ENCODE measurements at places on chromosomes 4 and X.

DNA sequence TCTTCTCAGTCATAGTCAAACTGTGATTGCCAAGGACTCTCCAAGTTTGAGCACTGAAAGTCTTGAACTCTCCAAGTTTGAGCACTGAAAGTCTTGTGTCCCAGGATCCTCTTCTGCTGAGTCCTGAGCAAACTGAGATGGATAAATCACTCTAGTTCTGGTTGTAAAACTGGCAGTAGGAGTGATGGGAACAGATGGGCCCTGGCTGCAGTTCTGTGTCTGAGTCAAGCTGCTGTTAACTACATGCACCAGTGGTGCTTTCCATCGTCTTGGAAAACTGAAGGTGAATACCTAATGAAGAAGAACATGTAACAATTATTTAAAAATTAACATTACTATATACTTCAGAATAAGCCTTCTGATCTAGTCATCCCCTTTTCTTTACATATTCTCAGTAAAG lies 27.6 kb upstream of the KCNIP4 start:
- DNase-seq: no peak

- no peak for DNase-seq
Observed at GRCh38 chrX:152044383-152044782, 69.9 kb upstream of the GABRE start.

DNA sequence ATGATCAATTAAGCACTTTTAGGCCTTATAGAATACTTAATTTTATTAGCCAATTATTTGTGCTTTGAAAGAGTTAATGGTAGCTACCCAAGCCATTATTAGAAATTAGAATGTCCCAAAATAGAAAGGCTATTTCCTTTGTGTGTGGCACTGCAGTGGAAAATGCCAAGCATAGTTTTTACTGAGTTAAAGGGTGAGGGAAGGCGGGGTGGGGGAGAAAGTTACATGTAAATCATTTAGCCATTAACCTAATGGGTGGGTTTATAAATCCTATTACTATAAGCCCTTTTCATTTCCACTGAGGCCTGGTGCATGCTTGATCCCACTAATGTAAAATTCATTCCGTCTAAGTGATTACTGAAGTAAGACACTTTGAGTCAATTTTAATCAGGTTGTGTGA lies 105.8 kb downstream of the POLA1 start:
- DNase-seq: no peak

- no peak for DNase-seq
Observed at GRCh38 chr4:62133101-62133897, 933.2 kb downstream of the ADGRL3 start.

- peak; percentile 64 for DNase-seq
Observed at GRCh38 chr4:169810325-169811323, 52.9 kb upstream of the HPF1 start.

DNA sequence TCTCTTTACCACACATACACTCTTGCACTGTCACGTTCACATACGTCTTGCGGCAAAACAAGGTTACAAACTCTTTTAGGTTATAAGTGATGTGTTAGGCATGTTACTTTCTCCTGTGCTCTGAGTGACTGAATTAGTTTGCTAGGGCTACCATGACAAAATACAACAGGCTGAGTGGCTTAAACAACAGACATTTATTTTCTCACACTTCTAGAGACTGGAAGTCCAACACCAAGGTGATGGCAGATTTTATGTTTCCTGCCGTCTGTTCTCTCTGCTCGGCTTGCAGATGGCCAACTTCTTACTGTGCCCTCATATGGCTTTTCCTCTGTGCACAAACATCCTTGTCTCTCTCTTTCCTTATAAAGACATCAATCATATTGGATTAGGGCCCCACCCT lies 1224.3 kb upstream of the TENM3 start:
- no peak for DNase-seq

DNA sequence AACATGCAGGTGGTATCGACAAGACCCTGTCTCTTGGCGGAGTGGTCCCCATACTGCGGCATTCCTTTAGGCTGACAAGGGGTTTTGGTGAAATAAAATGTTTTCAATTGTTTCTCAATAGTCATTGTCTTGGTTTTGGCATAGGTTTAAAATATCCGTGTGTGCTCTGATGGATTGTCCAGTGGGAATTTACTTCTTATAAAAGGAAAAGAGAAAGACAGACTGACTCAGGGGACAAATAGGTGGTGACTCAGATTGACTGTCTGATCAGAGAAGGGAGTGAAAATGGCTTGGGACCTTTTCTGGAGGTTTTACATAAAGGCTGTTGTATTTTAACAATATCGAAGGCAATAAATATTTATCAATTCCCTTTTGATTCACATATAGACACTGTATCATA lies 129.8 kb downstream of the SORBS2 start:
- peak; percentile 83 for DNase-seq

GRCh38 chrX:103092942-103093341 lies at the start of gene NXF3:
Gene NXF3, minus strand, starts transcription at chrX:103093143. Its CDS starts 120 bp downstream, at chrX:103093023.
- DNase-seq: no peak

GRCh38 chr4:91111556-91111955 lies 984.4 kb downstream of the CCSER1 start:
- DNase-seq: no peak

DNA sequence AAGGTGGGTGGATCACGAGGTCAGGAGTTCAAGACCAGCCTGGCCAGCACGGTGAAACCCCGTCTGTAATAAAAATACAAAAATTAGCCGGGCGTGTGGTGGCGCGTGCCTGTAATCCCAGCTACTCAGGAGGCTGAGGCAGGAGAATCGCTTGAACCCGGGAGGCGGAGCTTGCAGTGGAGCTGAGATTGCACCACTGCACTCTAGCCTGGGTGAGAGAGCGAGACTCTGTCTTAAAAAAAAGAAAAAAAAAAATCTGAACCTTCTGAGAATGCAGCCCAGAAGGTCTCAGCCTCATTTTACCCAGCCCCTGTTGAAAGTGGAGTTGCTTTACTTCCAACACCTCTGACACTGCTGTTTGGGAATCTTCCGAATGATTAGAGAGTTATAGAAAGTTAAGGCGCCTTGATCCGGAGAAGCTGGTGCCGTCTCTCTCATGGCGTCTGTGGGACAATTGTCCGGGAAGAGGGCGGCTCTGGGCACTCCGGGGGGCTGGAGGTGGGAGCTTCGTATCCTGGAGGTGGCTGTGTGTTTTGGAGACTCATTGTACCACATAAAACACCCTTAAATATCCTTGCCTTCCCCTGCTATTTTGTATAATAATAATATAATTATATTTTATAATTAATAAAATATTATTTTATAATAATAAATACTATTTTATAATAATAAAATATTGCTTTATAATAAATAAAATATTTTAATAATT lies 92.7 kb upstream of the PPP2R3B start:
- DNase-seq: no peak

DNA sequence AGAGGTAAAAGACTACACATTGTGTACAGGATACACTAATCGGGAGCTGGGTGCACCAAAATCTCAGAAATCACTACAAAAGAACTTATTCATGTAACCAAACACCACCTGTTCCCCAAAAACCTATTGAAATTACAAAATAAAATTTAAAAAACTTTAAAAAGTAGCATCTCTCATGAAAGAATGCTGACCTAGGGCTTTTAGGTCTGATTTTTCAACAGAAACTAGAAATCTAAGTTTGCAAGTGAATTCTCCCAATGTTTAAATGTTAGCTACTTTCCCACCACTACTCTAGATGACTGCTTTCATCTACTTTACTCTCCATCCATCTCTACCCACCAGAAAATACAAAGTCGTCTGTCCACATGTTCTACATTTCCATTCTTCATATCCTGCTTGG lies 1447.7 kb downstream of the RPA4 start:
- no peak for DNase-seq

DNA sequence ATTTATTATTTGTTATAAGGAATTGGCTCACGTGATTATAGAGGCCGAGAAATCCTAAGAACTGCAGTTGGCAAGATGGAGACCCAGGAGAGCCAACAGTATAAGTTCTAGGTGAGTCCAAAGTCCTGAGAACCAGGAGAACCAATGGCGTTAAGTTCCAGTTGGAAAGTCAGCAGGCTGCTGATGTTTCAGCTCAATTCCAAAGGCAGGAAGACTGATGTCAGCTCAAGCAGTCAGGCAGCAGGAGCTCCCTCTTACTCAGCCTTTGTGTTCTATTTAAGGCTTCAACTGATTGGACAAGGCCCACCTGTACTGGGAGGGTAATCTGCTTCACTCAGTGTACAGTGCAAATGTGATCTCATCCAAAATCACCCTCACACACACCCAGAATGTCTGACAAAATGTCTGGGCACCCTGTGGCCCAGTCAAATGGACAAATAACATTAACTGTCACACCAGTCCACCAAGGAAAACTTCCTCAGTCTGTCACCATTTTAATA lies 30.8 kb upstream of the TBL1X start:
- DNase-seq: peak; percentile 20

DNA sequence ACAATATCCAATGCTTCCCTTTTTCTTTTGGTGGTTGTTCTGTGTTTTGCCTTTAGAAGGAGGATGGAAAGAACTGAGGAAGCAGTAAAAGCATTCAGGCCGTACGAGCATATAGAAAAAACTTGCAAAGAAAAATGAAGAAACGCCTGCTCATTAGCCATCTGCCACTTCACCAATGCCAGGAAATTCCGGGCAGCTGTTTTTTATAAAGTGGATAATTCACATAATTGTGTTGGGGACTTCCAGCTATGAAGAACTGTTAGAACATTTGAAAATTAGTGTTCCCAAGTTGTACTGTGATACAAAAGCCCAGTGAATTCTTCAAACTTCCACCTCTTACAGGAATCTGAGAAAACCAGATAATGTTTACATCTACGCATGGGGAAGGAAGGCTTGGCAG lies 11.7 kb downstream of the RELL1 start:
- DNase-seq: no peak

GRCh38 chrX:23403849-23404248 lies 69.2 kb downstream of the PTCHD1 start:
- DNase-seq: no peak

- DNase-seq: no peak
Observed at GRCh38 chr4:185796176-185796575, 15.8 kb downstream of the SORBS2 start.

GRCh38 chr4:182091128-182091527 lies 152.1 kb upstream of the TENM3 start:
- no peak for DNase-seq

- no peak for DNase-seq
Observed at GRCh38 chr4:55668449-55668848, 32.4 kb upstream of the NMU start.

DNA sequence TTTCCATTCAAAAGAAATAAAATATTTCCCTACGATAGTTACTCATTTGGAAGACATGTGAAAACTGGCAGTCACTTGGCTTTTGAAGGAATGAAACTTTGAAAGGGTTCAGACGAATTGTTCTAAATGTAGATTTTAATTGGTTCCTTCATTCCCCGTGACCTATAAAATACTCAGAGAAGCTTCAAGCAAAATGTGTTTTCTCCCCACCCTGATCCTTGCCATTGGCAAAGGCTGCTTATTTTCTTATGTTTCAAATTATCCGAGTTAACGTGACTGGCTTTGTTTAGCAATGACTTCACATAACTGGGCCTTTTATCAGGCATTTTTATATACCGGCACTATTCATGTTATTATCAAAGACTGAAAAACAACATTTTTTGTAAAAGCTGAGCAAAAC lies 204.1 kb upstream of the NEIL3 start:
- no peak for DNase-seq

DNA sequence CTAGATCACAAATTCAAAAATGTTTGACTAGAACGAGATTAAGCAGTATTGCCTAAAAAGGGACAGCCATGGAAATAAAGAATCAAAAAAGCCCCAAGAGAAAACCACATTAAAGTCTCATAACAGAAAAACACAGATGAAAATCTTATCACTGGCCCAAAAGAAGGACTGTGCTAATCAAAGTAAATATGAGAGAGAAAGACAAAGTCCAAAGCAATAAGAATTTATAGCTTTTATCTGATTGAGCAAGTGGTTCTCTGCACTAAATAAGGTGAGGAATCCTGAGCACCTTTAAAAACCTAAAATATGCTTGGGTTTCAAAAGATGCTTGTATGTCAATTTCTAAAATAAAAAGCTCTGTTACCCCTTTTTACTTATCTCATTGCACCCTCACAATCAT lies 409.3 kb downstream of the GASK1B start:
- no peak for DNase-seq

DNA sequence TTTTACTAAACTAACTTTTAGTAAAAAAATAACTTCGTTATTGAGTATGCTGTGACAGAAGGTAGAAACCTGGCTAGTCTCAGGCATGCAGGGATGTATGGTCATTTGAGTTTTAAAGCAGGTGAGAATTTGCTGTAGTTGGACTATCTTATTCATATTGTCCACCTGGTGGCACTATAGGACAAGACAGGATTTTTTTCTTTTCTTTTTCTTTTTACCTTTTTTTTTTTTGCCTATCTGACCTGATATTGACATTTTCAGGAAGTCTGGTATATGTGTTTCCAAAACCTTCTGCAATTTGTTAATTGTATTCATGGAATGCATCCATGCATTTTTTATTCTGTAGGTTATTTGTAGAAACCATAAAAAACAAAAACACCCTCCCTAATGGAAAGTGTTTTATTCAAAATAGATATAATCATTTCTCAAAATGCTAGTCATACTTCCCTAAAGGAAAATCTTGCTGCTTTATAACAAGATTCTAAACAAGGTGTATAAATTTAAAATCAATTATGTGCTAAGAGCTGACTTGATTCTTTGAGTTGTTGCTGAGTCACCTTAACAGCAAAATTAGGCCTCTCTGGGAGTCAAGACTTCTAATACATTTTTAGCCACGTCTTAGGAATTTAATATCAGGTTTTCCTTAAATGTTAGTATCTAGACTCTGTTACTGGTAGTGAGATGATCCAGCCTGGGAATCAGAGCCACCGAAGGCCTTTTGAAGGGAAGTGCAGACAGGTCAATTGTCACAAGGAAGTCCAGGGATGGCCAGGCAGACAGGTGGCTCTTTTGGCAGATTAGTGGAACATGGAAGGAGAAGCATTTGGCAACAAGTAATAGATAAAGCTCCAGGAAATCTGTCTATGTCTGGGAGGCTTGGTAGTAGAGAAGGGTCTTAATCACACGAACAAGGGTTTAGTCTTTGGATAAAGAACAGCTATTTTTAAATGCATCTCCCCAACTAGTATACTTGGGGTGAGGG lies 201.3 kb upstream of the GNPDA2 start:
- DNase-seq: peak; percentile 1

DNA sequence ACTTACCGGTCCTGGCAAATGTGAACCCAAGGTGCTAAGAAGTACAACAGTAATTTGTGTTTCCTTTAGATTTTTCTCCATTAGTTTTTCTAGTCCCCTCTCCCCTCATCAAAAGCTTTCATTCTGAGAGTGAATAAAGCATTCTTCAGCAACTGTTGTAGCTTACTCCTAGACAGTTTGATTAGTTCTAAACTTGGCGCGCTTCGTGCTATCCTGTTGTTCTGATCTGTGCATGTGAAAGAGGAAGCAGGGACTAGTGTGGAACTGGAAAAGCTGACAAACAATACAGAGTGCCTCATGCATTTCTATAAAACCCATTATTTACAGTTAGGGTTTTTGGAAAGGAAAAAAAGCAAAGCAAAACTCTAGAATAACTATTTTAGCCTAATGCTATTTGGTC lies 556.9 kb upstream of the SLIT2 start:
- no peak for DNase-seq

GRCh38 chr4:11397819-11398610 lies 30.7 kb downstream of the HS3ST1 start:
- DNase-seq: no peak

- DNase-seq: no peak
Observed at GRCh38 chrX:71144651-71145050, at the start of gene NLGN3. Gene NLGN3, plus strand, starts transcription at chrX:71144841. Its CDS starts 2,909 bp downstream, at chrX:71147750.

GRCh38 chrX:150363561-150364346 lies 637 bp downstream of the MAMLD1 start:
- DNase-seq: no peak

All from astrocyte (in vitro differentiated cells and primary cell).